ENCODE measurements at places on chromosomes 2 and 18. TPM values are rescaled to one million over a fixed set of nuclear protein-coding genes. Genes with fewer than 3 reads are reported as not detected.

DNA sequence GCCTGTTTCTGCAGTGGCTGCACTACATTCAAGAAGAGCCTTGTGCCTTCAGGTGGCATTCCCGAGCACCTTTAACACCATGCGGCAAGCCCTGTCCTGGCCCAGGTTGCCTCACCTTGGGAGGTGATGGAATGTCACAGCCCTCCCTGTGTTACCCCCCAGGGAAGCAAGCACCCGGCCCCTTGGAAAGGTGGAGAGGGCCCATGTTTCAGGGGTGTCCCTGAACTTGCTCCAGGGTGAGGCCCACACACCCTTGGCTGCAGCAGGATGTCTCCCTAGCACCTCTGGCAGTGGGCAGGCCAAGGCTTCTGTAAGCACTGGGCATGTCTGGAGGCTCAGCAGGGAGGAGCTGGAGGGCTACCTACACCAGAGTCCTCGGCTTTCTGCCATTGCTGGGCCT, 29.3 kb upstream of the ACAA2 start:
- no peak for DNase-seq
- H3K4me1 ChIP-seq, result no peaks in the 10 kb centered on the region
- H3K4me3 ChIP-seq, result no peak overlapping the region
- H3K27ac ChIP-seq, result no peak overlapping the region
- H3K36me3 ChIP-seq, result no peaks in the 10 kb centered on the region

FAP gene
- total RNA-seq, result 1.4 TPM

DNA sequence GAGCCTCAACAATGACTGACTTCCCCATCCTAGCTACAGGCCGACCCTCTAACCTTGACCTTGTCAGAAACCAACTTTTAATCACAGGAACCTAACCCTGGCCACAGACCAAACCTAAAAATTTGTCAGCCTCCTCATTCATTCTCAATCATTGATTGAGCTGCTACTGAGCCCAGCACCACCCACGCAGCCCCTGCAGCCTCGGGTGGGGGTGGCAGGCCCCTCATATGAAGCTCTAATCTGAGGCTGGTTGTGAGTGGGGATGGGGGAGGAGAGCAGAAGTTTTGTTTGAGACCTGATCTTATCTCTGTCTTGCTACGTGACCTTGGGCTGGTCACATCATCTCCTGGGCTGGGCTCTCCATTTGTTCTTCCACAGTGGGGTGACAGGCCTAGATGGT, 99.5 kb upstream of the EPAS1 start:
- no peaks in the 10 kb centered on the region for H3K27me3 ChIP-seq
- peaks cover 56% of the 10 kb centered on the region for H3K4me1 ChIP-seq
- H3K36me3 ChIP-seq, result no peaks in the 10 kb centered on the region
- no peak for DNase-seq
- no peak overlapping the region for H3K27ac ChIP-seq
- no peak overlapping the region for H3K4me3 ChIP-seq

MOB1A gene
- total RNA-seq, result 65.3 TPM

GRCh38 chr2:240292035-240292574, 143.4 kb upstream of the GPC1 start:
- H3K4me1 ChIP-seq, result peaks cover 24% of the 10 kb centered on the region
- no peak for DNase-seq
- no peak overlapping the region for H3K4me3 ChIP-seq
- H3K27me3 ChIP-seq, result no peaks in the 10 kb centered on the region
- H3K36me3 ChIP-seq, result no peaks in the 10 kb centered on the region

- no peak for DNase-seq
- no peak overlapping the region for H3K4me3 ChIP-seq
- H3K27me3 ChIP-seq, result no peaks in the 10 kb centered on the region
- H3K36me3 ChIP-seq, result no peaks in the 10 kb centered on the region
- no peaks in the 10 kb centered on the region for H3K4me1 ChIP-seq
- no peak overlapping the region for H3K27ac ChIP-seq
These were observed 79.7 kb upstream of the CYTIP start for GRCh38 chr2:157523270-157524247.

DNA sequence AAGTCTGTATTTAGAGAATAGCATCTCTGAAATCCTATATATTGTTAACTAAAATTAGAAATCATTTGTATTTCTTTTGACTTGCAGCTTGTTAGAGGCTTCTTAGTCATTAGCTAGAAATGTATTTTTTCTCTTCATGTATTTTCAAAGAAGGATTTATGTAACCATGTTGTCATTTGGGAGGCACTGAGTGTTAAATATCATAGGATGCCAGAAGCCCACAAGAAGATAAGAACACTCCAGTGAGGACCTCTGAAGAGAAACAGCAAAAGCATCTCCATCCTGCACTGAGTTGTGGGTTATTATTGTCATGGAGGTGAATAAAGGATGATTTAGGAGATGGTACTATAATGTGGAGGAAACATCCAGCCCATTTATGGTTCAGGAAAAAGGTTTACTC, 93.5 kb downstream of the UBE2E3 start:
- H3K4me1 ChIP-seq, result peaks cover 12% of the 10 kb centered on the region
- no peak for DNase-seq

RTTN gene
- total RNA-seq, result 7.7 TPM

GAL3ST2 gene
- total RNA-seq, result not detected
